AG08396 (cell line): ENCODE measurements at places on chromosomes 1 and 21.

GRCh38 chr1:205476648-205477047 lies 20.8 kb upstream of the BLACAT1 start:
- DNase-seq: no peak

DNA sequence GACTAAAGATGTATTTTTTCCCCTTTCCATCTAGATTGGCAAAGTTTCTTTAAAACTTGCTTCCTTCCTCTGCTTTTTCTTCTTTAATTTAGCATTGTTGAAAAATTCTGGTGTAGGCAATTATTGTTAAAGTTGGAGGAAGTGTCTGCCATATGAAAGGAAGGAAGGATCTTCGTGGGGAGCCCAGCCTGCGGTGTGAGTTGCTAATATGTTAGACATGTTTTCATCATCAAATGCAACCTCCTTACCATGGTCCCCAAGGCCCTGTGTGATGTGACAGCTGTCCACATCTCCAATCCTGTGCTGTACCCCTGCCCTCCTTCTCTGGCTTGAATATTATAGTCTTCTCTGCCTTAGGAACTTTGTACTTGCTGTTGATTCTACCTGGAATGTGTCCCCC lies 81.0 kb upstream of the ZBTB18 start:
- DNase-seq: no peak

DNA sequence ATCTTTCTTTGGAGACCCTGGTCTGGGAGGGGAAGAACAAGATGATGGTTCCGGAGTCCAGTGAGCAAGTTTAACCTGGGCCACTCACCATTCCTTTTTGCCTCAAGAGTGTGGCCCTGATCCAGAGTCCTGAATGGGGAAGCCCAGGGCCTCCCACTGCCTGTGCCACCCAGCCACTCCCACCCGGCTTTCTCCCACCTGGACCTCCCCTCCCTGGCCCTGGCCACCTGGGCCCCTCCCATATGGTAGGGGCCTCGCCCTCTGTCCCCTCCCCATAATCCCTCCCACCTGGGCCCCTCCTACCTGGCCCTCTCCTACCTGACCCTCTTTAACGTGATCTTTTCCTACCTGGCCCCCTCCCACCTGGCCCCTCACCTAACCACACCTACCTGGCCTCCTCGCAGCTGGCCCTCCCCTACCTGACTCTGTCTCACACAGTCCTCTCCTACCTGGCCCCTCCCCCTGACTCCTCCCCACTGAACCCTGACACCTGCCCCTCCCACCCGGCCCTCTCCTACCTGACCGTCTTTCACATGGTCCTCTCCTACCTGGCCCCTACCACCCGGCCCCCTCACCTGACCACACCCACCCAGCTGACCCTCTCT lies 220.7 kb upstream of the VAMP3 start:
- no peak for DNase-seq

GRCh38 chr21:41472753-41473548 lies 35.0 kb downstream of the TMPRSS2 start:
- no peak for DNase-seq

DNA sequence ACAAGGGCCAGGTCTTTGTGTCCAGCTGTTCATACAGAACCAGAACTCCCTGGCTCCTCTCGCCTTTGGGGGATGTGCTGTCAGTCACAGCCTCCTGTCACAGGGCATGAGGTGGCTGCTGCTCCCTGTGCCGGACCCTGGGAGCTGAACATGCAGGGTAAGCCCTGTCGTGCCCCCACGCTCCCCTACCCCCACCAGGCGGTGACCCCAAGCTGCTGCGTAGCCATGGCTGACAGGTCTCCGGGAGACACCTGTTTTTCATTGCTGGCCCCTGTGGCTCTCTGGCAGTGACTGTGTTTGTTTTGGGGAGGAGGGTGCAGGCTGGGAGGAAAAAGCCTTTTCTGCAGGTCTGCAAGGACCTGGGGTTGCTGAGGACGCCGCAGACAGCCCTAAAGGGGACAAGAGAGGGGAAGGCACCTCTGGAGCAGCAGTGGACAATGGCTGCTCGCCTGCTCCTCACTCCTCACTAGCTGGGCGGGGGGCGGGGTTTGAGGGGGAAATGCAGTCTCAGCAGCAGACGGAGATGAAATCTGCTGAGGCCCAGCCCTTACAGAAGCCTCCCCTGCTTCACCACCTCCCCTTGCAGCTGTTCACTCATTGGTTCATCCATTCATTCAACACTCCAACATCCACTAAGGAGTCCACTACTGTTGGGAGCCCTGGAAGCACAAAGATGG lies 81.4 kb downstream of the TRABD2B start:
- DNase-seq: no peak

DNA sequence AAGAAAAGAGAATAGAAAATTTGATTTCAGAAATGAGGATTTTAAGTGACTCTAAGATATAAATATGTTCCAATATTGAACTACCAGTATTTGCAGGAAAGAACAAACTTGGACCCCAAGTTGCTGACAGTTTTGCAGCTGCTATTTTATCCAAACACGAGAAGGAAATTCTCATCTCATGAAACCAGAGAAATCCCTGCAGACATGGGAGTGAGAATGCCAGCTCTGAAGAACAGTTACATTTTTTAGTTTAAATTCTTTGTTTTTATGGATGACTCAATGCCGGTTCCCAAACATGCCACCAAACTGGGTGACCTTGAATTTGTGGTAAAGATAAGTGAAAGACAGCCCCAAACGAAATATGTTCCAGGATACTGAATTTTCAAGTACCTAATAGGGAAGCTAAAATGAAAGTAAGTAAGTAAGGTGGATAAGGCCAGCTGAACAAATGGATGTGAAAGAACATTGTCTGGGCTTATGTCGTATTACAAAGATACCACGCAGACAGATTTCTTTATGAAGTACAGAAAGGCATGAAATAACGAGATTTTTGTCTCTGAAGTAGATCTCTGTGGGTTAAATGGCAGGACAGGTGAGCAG lies 19.9 kb downstream of the TLR5 start:
- no peak for DNase-seq

GRCh38 chr1:12383001-12383400 lies 153.2 kb downstream of the VPS13D start:
- DNase-seq: no peak

DNA sequence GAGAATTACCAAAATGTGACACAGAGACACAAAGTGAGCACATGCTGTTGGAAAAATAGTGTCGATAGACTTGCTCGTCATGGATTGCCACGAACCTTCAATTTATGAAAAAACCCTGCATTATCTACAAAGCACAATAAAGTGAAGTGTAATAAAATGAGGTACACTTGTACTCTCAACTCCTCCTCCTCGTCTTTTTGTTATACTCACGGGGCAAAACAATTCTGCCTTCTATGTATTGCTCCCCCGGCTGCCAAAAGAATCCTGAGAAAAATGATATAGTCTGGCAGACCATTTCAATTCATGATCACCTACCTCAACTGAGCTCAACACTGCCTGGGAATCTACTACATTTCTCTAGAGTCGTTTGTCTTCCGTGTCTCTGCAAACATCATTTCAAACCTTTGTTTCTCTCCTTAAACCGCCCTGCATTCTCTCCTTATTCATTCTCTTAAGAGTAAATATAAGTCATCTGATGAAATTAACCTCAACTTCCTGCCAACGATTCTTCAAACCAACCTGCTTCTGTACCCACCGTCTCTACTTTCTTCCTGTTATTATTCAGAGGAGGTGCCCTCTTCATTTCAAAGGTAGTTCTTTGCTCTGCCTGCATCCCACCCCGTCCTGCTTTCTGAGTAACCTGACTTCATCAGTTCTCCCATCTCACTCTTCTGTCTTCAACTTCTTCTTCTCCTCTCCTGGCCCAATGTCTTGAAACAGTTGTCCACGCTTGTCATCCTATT lies 12.9 kb upstream of the IL19 start:
- DNase-seq: no peak

- DNase-seq: no peak
Observed at GRCh38 chr1:112322018-112322417, 74.0 kb upstream of the CTTNBP2NL start.

GRCh38 chr1:216323344-216323743 lies 99.9 kb downstream of the USH2A start:
- DNase-seq: no peak

DNA sequence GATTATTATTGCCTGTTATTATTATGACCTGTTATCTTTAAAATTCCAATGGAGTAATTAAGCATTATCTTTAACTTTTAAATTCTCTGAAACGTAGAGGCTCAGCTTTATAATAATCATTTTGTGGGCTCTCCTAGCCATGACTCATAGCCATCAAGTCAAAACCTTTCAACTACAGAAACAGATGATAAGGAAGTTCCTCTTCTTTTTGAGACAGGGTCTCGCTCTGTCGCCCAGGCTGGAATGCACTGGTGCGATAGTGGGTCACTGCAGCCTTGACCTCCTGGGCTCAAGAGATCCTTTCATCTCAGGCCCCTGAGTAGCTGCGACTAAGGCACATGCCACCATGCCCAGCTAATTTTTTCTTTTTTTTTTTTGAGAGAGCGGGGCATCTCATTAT lies 43.5 kb downstream of the CHML start:
- DNase-seq: no peak

DNA sequence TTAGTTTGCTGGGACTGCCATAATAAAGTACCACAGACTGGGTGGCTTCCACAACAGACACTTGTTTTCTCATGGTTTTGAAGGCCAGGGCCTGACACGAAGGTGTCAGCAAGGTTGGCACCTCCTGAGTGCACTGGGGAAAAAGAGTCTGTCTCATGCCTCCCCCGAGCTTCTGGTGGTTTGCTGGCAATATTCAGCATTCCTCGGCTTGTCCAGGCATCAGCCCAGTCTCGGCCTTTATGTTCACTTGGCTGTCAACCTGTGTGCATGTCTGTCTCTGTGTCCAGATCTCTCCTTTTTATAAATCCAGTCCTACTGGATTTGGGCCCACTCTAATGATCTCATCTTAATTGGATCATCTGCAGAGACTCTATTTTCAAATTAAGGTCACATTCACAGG lies 72.6 kb downstream of the DOP1B start:
- no peak for DNase-seq

- no peak for DNase-seq
Observed at GRCh38 chr1:111221276-111221632, 6.3 kb upstream of the CHI3L2 start.

DNA sequence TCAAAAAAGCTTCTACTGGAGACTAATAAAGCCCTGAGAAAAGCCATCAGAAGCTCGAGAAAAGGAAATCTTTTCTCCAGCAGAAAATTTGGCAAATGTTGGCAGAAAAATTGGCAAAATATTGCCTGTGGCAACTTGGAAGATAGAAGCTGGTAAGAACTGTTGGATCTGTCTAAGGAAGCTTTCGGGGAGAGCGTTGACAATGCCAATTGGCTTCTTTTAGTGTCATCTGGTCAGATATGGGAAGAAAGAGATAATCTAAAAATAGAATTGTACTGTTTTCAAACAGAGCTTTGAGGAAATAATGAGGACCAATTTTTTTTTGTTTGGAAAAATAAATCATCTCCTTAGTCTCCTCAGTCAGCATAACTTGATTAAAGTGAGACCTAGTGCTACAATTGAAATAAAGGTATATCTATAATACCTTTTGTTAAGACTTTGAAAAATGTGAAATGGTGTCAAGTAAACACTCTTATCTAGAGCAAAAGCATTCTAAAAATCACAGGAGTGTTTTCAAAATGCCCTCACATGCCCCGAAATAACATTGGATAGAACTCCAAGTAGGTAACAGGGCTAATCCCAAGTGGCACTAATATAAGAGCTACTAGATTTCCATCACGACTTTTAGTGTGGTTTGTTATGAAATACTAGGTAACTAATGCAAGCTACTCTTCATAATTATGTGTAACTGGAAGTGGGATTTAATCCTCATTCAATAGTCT lies 882.2 kb upstream of the B3GALT2 start:
- DNase-seq: no peak

DNA sequence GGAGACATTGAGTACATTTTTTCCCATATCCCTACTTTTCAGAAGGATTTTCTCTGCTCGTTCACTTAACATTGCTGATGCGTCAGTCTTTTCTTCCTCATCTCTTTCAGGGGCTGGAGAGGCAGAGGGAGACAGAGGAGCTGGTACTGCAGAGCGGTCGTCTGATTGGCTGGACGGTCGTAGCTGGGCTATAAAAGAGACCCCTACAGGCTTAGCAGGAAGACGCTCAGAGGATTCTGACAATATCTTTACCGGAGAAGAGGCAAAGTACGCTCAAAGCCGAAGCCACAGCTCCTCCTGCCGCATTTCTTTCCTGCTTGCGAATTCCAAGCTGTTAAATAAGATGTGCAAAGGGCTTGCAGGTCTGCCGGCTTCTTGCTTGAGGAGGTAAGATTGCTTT lies at the start of gene RGS4:
Gene RGS4, plus strand, starts transcription at position 220 of the 400 bp plus-strand sequence. Its CDS starts 124 bp downstream, at position 344.
- DNase-seq: peak; percentile 84

- DNase-seq: no peak
Observed at GRCh38 chr1:246797157-246797556, 72.9 kb downstream of the SCCPDH start.

- DNase-seq: no peak
Observed at GRCh38 chr1:36380143-36380619, 5.5 kb downstream of the STK40 start.

DNA sequence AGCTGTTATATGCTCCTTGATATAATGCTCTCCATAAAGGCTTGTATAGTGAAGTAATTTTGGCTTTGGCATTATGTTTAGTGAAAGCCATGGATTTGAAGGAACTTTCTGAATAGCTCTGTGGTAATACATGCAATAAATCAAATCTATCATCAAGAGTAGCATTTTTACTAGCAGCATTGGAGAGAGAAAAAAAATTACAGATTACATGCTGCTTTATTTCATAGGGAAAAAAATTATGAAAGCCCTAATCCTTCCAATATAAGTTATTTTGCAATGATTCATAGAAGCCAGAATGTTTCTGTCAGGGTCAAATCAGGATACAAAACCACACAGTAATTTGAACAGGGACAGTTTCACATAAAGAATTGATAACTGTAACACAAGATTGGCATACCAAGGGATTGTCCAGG lies 250.0 kb downstream of the SPATA17 start:
- DNase-seq: no peak

DNA sequence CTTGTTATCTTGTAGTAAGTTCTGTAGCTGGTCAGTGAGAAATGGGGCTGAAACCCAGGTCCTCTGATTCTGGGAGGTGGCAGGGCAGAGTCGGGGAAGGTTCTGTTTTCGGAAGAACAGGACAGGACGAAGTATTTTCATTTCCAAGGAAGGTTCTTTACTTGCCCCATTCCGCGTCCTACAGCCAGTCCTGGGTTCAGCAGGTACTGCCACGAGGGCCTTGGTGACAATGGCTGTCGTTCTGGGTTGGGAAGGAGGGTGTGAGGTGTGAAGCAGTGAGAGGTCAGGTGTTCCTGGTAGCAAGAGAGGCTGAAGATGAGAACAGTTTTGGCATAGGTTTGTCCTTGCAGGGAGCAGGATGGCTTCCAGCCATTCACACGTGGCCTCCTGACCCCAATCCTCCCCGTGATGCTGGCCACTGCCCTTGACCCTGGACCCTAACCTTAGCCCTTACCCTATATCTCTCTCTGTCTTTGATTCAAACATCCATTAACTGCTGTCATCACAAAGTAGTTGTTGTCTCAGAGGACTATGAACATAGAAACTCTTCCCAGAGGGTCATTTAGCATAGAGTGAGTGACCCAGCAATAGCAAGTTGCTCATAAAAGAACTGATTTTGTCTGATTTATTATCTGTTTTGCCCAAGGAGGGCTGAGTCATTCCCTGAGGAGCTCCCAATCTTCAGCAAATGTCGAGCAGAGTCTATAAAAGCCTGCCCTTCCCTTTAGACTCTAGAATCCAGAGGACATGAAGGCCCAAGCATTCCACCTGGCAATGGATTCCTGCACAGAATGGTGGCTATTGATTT lies 25.0 kb downstream of the VASH2 start:
- DNase-seq: no peak
